Cardiac muscle cell (in vitro differentiated cells and primary cell): ENCODE measurements at places on chromosomes 2 and 18.
A peak's percentile ranks its signal among the peaks of the same experiment; 100 is the strongest.

DNA sequence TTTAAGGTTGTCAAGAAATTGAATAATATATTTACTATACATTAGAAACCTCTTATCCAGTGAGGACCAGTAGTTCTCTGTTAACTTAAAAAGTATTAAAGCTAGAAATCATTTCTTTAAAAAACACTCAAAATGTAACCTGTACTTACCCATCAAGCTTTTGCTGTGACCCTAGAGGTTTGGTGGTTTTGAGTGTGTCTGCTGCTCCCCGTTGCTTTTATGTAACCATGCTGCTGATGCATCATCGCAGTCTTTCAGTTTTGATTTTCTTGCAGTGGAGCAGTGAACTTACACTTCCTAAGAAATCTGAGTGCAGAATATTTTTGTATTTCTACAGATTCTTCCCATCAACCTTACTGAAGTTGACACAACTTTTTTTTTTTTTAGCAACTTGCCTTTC, 34.2 kb downstream of the MRPS9 start:
- DNase-seq, result no peak

GRCh38 chr2:36387258-36387916, 31.8 kb downstream of the CRIM1 start:
- no peak for DNase-seq

DNA sequence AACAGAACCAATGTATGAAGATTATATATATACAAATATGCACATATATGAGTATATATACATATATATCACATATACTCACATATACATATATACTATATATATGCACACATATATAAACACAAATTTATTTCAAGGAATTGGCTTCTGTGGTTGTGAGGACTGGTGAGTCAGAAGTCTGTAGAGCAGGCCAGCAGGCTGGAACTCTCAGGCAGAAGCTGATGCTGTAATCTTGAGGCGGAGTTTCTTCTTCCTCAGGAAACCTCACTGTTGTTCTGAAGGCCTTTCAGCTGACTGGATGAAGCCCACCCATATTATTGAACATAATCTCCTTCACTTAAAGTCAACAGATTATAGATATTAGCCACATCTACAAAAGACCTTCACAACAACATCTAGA, 143.9 kb upstream of the CREB1 start:
- DNase-seq, result peak; percentile 72

DNA sequence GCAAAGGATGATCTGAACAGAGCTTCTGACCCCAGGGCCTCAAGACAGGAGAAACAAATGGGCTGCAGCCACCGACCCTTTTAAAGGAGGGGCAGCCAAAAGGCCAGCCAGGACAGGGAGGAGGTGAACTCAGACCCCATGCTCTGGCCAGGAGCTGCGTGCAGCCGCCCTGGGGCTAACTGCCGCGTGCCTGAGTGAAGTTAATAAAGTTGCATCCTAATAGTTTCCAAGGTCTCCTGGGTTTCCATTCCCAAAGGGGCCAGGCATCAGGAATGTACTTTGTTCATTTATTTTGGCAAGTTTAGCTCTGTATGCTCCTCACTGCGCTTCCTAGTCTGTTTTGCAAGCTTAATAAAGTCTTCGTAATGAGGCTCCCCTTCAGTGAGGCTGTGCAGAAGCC, 60.7 kb downstream of the EN1 start:
- DNase-seq, result no peak

DNA sequence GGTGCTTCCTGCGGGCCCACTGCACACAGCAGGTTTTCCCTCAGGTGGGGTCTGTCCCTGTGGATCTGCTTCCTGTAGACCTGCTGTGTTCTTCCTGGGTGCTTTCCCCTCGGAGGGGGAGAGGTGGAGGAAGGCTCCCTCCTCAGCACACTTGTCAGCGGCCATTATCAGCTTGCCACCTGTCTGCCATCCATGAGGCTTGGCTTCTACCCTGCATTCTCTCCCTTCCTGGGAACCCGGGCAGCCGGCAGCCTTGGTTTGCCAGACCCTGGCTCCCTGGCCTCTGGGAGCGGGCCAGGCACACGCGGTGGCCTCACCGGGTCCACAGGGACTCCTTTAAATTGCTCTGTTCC, 58.5 kb downstream of the INPP5D start:
- DNase-seq, result no peak

- peak; percentile 49 for DNase-seq
These were observed 1662.1 kb upstream of the NXPH2 start for GRCh38 chr2:140442319-140442718.

GRCh38 chr2:36370281-36370680, 14.7 kb downstream of the CRIM1 start:
- no peak for DNase-seq

DNA sequence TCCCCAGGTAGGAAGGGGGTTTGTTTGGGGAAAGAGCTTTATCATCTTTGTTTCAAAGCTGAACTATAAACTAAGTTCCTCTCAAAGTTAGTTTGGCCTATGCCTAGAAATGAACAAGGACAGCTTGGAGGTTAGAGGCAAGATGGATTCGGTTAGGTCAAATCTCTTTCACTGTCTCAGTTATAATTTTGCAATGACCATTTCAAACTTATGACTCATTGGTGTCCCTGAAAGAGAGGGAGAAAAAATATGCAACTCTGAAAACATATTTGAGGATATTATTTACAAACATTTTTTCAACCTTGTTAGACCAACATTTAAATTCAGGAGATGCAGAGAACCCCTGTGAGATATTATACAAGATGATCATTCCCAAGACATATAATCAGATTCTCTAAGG, 95.7 kb downstream of the EFEMP1 start:
- DNase-seq, result no peak

DNA sequence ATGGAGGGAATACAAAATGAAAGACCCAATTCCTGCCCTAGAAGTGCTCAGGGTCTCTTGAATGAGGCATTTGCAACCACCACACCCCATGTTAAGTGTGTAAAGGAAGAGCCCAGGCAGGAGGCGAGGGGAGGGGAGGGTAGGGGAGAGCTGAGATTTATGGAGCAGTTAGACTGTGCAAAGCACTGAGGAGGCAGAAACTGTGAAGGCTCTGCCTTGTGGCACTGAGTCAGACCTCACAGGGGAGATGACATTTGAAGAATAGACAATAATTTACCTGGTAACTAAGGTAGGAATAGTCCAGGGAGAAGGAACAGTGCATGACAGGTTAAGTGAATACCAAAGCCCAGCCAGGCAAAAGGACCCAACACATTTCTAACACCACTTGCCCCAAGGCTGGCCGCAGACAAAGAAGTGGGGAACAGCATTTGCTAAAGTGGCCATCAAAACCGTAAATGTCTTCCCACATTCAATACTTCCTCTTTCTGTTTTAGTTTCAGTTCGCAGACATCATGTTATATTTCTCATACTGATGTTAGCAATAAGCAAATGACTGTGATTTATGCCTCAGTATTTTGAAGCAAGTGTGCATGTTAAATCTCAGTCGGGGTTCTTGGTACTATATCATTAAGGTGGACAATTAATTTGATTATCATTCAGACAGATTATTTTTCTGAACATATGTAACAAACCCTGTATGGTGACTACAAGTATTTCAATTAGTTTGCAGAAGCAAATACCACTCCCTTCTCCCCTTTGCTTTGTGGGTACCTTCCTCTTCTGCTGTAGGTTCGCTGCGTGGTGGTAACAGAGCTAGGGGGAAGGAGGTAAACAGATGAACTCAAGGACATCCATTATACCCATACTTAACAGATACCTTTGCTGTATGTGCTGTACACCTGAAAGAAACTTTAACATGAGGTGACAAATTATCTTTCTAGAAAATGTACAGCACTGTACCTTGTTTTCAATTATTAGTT, 27.5 kb downstream of the CDH20 start:
- no peak for DNase-seq

DNA sequence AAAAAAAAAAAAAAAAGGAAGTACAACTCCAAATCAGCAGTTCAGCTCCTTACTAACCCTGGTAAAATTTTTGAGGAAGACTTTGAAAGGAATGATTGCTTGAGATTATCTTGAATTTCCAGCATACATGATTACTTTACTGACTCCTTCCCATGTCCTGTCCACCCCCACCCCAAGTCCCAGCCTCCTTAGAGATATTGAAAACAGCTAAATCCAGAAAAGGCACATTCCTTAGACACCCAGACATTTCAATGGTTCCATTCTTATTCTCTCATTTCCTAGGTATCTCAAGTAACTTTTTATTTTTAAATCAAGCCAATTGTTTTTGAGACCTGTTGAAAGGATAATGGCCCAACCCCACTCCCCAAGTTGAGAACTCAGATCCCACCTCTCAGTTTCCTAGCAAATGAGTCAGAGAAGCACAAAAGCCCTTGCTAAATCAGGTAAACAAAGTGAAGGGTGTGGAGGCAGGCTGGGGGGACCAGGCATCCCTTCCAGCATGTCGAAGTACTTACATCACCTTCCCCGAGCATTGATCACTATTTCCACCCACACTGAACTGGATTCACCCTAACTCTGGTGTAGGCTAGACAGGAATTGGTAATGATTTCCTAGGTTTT, 95.4 kb upstream of the FZD7 start:
- no peak for DNase-seq

DNA sequence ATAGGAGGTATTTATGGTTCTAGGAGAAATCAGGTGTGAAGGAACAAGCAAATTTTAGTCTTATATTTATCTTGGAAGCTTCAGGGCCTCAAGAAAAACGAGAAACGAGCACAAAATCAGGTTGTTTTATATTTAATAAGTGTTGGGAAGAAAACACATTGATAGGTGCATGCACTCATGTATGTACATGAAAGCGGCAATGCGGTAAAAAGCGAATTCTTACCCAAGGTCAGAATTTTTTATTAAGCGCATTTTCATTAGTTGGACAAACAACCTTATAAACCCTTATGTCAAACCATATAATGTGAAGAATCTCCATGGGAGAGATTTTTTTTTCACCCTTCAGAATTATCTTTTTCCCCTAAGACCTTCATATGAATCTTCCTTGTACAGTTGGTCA, 25.4 kb downstream of the SLC66A3 start:
- DNase-seq, result no peak

GRCh38 chr18:52936931-52937330, 596.9 kb downstream of the DCC start:
- DNase-seq, result no peak

DNA sequence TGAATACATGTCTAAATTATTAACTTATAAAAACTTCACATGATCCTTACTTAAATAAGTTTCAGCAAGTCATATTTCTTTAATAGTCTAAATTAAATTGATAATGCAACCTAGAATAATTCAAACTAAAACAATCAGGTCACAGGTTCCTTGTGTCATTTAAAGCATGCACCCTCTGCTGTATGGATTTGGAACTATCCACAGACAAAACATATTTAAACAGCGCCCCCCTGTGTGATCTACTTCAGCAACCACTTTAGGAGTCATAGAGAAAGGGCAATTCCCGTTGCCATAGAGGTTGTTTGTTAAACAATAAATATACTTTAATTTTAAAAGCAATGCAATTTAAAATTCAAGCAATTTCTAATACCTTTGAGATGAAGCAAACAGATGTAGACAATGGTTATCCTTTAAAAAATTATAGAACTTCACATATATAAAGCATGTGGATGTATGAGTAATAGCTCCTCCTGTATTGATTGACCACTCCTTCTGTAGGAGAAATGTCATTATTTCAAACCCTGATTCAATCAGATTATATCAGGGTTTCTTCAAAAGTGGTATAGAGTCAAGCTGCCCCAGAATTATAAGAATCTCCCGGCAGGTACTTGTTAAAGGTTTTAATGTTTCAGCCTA, 21.2 kb downstream of the GRB14 start:
- peak; percentile 82 for DNase-seq

DNA sequence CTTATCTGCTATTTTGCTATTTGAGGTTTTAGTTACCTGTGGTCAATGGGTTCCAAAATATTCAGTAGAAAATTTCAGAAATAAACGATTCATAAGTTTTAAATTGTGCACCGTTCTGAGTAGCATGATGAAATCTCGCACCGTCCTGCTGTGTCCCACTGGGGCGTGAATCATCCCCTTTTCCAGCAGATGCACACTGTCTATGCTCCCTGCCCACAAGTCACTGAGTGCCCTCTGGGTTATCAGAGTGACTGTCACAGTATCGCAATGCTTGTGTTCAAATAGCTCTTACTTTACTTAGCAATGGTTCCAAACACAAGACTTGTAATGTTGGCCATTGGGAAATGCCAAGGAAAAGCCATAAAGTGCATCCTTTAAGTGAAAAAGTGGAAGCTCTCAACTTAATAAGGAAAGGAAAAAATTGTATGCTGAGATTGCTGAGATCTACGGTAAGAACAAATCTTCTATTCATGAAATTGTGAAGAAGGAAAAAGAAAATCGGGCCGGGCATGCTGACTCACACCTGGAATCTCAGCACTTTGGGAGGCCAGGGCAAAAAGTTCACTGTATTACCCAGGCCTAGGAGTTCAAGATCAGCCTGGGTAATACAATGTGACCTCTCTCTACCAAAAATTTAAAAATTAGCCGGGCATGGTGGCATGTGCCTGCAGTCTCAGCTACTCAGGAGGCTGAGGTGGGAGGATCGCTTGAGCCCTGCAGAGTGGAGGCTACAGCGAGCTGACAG, 13.3 kb downstream of the COL4A3 start:
- DNase-seq, result no peak
